ENCODE measurements at places on chromosomes 16 and 17. TPM values are rescaled to one million over a fixed set of nuclear protein-coding genes. Genes with fewer than 3 reads are reported as not detected.

Gene WSCD1
- total RNA-seq, result 4.8 TPM

Gene C16orf89
- 44.3 TPM for total RNA-seq

Gene APOBR
- 2.9 TPM for total RNA-seq

Gene PDIA2
- total RNA-seq, result 0.85 TPM

Gene KRT39
- total RNA-seq, result not detected

Gene BAIAP3
- 3.9 TPM for total RNA-seq

Gene TPSG1
- 0.45 TPM for total RNA-seq

Gene TTYH2
- total RNA-seq, result 46.7 TPM

Gene NT5M
- 3.9 TPM for total RNA-seq

Gene SLC35G6
- total RNA-seq, result not detected

Gene SLC38A8
- not detected for total RNA-seq

Gene GRAP
- 6.2 TPM for total RNA-seq

Gene INCA1
- total RNA-seq, result 1.6 TPM

DNA sequence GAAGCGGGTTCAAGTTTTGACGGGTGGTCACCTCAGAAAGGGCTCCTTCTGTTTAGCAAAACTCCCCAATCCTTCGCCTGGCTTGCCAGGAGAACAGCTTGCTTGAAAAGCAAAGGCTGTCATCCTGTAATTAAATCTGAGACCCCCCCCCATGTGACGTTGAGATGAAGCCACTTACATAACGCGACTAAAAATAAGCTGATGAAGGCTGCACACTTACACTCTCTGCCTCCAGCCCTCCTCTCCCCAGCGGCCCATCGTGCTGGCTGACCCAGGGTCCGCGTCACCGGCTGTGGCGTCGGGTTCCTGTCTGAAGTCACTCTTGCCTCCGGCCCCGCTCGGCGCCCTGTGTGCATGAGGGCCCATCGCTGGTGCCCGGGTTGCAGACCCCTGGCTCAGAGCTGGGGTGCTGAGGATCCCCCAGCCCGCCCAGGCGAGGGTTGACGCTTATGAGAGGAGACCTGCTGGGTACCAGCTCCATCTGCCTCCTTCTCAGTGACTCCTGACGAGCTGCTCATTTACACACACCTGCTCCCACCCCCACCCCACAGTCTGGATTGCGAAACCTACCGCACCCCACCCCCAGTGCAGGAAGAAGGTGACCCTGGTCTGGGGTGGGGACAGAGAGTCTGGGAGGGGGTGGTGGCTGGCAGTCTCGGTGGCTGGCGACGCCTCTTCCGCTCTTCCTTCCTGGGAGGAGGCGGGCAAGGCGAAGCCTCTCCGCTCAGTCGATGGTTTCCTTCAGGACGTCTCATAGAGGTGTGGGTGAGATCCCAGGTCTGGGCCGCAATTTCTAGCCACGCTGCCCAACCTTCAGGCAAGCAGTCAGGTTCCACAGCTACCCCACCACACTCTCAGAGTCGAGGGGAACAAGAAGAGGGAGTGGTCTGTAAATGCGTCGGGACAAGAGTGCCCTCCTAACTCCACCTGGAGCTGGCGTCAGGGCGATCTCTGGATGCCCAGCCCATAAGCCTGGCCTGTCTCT lies 3.1 kb upstream of the BAIAP2 start:
- peak; percentile 61 for DNase-seq

DNA sequence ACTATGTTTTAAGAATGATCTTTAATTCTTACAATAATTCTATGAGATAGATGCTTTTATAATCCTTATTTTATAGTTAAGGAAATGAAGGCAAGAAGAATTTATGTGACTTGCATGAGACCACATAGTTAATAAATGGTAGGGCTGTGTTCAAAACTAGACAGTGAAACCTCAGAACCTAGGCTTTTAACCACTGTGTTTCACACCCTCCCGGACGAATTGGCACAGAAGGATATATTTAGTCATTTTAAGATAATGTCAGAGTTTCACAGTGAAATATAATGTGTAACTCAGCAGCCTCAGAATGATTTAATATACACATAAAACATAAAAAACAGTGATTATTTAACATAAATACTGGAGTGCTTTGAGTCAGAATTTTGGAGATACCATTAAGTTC lies 57.0 kb downstream of the NSRP1 start:
- no peak for DNase-seq

DNA sequence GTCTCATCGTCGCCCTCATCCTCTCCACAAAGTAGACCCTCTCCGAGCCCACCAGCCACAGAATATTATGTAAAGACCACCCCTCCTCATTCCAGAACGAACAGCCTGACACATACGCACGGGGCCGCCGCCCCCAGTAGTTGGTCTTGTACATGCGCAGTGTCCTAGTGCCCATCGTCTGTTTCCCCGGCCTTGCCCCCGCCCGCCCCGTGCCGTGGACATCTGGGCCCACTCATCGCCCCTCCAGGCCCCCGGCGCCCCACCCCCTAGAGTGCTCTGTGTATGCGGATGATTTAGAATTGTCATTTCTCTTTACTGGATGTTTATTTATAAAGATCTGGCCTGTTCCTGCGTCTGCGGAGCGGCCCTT lies 475 bp upstream of the AMDHD2 start:
- no peak for DNase-seq

DNA sequence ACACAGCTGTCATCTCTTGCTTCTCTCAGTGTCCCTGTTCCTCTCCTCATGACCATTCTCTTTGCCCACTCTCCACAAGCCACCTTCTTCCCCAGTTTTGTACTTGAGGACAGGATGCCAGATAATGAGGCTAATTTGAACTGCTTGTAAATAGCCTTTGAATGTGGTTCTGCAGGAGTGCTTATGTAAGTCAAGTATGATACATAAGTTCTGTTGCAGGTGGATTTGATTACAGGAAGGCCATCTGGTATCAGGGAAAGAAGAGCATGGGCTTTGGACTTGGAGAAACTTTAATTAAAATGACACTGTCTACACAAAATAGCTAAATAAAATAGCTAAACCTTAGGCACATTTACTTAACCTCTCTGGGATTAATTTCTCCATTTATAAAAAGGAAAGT lies 120.2 kb upstream of the HLF start:
- no peak for DNase-seq

DNA sequence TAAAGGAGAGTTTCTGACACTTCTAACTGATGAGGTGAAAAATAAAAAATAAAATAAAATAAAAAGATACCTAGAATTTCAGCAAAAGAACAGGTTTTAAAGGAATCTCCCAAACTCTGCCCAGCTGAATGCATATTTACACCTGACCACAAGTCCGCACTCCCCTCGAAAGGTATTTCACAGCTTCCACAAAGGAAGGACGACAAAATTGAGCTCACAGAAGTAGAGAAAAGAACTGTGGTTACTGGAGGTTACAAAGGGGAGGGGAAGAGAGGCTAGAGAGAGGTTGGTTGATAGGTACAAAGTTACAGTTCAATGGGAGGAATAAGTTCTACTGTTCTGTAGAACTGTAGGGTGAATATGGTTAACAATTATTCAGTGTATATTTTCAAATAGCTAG lies 5.0 kb downstream of the LITAF start:
- DNase-seq, result no peak

DNA sequence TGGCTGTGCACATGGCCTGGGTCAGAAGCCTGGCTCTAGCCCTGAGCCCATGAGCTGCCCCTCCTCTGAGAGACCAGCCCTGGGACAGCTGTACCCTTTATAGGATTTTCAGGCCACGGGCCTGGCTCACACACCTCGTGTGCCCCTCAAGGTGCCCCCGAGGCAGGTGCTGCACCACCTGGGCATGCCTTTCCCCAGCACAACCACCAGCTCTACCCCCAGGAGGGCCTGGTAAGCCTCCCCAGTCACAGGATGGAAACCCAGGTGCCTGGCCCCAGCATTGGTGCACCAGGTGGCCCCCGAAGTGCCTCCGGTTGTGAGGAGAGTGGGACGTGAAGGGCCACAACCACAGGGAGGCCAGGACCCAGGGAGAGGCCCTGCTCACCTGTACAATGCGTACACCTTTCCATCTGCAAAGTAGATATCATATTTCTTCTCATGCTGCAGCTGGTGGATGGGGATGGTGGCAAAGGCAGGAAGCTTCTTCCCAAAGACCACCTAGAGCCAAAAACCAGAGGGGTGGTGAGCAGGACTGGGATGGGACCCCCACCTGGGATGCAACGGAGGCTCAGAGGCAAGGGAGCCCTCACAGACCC lies 6.3 kb downstream of the ZNF598 start:
- DNase-seq, result no peak

GRCh38 chr16:67022531-67023214 lies 6.3 kb upstream of the CBFB start:
- no peak for DNase-seq

GRCh38 chr17:48031966-48032365 lies 5.6 kb downstream of the COPZ2 start:
- no peak for DNase-seq

- peak; percentile 9 for DNase-seq
Measured at GRCh38 chr16:86211800-86212199, 298.5 kb upstream of the FOXF1 start.

DNA sequence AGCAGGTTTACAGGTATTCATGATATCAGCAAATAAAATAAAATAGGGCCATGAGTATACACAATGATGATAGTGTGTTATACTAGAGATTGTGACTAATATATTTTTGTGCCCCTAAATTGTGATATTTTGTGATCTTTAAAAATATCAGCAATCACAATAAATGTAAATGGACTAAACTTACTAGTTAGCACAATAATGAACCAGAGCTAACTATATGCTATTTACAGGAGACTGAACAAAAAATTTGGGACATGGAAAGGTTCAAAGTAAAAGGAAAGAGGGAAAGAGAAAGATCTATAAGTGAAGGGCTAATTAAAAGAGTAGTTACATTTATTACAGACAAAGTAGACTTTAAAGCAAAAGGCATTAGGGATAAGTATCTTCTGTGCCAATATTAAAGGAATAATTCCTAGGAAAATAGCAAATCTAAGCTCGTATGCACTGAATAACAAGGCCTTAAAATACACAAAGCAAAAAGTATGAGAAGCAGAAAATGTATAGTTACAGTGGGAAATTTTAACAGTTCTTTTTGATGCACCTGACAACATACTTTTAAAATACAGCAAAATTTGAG lies 5.0 kb upstream of the MSI2 start:
- DNase-seq, result no peak

GRCh38 chr16:35391328-35391727 lies 1931.9 kb downstream of the TP53TG3F start:
- no peak for DNase-seq

GRCh38 chr17:19271780-19272357 lies 34.7 kb downstream of the EPN2 start:
- no peak for DNase-seq

GRCh38 chr17:78179372-78179771 lies 7.5 kb downstream of the TK1 start:
- DNase-seq, result no peak

- DNase-seq, result no peak
Measured at GRCh38 chr16:3816326-3816725, 64.2 kb downstream of the CREBBP start.

DNA sequence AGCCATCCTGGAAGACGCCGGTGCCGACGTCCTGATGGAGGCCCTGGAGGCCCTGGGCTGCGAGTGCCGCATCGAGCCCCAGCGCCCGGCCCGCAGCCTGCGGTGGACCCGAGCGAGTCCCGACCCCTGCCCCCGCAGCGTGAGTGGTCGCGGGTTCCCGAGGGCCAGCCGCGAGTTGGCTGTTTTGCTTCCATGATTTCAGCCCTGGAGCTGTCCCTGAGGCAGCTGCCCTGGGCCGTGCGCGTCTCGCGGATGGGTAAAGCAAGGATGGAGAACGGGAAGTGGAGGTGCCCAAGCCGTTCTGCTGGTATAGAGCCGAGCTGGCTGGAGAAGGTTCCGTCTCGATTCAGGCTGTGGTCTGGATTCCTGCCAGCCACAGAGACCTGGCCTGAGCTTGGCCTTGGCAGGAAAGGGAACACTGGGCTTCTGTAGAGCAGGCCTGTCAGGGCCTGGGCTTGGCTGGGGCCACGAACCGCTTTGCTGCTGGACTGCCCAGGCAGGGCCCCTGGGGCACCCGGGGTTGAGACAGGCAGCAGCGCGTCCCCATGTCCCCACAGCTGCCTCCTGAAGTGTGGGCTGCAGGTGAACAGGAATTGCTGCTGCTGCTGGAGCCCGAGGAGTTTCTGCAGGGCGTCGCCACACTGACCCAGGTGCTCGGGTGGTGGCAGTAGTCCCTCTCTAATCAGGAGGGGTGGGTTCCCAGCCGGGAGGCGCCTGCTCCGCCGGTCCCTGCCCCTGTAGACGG lies 941 bp upstream of the MRPS34 start:
- no peak for DNase-seq

GRCh38 chr16:4200000-4200780 lies 41.7 kb downstream of the SRL start:
- peak; percentile 73 for DNase-seq

- DNase-seq, result no peak
Measured at GRCh38 chr17:63647065-63647725, 25.0 kb downstream of the MAP3K3 start.

DNA sequence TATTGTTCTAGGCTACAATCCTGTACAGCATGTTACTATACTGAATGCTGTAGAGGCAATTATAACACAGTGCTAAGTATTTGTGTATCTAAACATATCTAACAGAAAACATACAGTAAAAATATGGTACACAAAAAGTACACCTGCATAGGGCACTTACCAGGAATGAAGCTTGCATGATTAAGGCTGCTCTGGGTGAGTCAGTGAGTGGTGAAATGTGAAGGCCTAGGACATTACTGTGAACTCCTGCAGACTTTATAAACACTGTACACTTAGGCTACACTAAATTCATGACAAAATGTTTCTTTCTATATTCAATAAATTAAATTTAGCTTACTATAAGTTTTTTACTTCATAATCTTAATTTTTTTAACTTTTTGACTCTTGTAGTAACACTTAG lies 37.1 kb downstream of the AMFR start:
- DNase-seq, result no peak

DNA sequence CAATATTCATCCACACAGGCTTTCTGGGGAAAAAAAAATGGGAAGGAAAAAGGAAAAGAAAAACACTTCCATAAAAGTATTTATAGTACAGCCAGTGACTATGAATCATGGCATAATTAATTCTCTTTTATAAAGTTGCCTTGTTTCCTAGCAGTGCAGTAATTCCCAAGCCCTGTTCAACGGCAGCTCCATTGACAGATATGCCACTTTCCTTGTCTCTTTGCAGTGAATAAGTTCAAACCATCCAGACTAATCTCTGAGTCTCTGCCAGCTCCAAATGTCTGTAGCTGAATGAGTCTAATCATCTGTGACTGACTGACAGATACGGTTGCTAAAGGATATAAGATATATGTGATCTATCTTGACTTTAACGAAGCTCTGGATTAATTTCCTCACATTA lies 52.9 kb upstream of the KCNJ16 start:
- DNase-seq, result no peak

DNA sequence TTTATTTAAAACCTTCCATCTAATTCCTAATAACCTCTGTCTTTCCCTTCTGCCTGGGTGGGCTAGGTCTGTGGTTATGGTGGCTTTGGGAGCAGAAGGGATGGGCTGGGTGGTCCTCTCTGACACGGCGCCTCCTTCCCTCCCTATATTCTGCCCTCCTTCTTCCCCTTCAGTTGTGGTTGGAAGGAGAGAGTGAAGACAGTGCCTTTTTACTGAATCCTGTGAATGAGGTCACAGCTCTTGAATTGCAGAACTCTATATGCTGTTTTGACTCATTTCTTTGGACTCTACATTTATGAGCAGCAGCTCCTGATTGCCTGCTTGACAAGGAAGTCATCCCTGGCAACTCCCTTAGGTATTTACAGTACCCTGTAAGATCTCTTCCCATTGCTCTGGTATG lies 256.0 kb upstream of the ELAC2 start:
- DNase-seq, result no peak

- no peak for DNase-seq
Measured at GRCh38 chr16:61887903-61888302, 148.3 kb downstream of the CDH8 start.

- DNase-seq, result no peak
Measured at GRCh38 chr16:14576069-14576468, 54.0 kb downstream of the PARN start.

Measured in sciatic nerve (tissue), 2 donors.